ENCODE measurements at places on chromosomes 1 and 21.
A peak's percentile ranks its signal among the peaks of the same experiment; 100 is the strongest.

GRCh38 chr1:232340446-232340845 lies 289.5 kb downstream of the SIPA1L2 start:
- DNase-seq = no peak

DNA sequence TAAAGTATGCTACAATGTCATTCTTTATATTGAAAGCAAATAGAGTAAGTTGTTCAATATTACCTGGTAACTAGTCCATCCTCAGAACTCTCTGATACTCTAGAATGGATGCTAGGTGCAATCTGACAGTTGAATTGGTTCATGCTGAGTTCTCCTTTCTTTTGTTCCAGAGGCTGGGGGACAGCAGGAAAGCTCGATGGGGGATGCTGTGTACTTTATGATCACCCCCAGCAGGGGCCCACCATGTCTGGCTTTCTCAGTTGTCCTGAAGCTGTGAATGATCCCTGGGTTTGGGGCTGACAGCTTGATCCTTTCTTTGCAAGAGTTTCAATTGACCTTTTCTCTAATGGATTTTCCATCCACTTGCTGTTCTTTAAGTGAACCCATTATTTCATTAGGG lies 22.5 kb downstream of the FMN2 start:
- DNase-seq = no peak

GRCh38 chr1:212968368-212968863 lies 18.1 kb downstream of the VASH2 start:
- no peak for DNase-seq

GRCh38 chr1:160657250-160657781 lies 10.5 kb upstream of the SLAMF1 start:
- no peak for DNase-seq

GRCh38 chr1:92851729-92852128 lies 19.9 kb downstream of the RPL5 start:
- DNase-seq = no peak

- DNase-seq = no peak
Observed at GRCh38 chr1:95984798-95985374, 736.7 kb upstream of the PTBP2 start.

DNA sequence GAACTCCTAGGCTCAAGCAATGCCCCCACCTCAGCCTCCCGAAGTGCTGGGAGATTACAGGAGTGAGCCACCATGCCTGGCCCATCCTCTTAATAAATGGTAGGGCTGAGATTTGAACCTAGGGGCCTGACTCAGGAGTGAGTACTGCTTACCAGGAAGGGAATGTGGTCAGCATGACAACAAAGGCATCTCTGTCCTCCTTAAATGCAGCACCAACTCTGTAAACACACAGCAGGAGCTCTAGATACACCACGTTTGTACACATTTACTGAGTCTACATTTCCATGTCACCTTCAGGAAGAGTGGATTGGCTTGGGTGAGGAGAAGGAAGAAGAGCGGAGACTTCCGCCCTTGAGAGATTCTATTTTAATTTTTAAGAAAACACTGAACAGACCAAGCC lies 38.5 kb downstream of the HIVEP3 start:
- DNase-seq = peak; percentile 64

- DNase-seq = no peak
Observed at GRCh38 chr21:33377221-33377920, 25.8 kb upstream of the IFNGR2 start.

GRCh38 chr1:173562813-173563212 lies 40.1 kb downstream of the SLC9C2 start:
- DNase-seq = no peak

DNA sequence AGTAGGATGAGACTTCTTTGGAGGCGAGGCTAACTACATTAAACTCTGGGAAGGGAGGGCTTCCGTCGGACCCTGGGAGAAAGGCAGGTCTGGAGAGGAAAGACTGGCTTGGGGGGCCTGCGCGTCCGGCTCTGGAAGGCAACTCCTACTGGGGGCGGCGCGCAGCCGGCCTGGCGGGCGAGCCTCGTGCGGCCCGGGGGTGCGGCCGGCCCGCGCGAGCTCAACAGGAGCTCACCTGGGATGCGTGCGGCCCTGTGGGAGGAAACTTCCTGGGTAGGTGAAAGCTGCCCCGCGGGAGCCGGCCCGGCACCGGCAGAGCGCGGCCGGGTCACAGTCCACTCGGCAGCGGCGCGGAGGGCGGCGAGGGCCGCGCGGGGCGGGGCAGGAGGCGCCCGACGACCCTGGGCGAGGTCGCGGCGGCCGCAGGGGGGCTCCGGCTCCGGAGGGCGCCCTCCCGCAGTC lies 449 bp downstream of the EPS15 start:
- DNase-seq = peak; percentile 21

GRCh38 chr1:22733643-22734042 lies 23.0 kb downstream of the EPHB2 start:
- DNase-seq = no peak

DNA sequence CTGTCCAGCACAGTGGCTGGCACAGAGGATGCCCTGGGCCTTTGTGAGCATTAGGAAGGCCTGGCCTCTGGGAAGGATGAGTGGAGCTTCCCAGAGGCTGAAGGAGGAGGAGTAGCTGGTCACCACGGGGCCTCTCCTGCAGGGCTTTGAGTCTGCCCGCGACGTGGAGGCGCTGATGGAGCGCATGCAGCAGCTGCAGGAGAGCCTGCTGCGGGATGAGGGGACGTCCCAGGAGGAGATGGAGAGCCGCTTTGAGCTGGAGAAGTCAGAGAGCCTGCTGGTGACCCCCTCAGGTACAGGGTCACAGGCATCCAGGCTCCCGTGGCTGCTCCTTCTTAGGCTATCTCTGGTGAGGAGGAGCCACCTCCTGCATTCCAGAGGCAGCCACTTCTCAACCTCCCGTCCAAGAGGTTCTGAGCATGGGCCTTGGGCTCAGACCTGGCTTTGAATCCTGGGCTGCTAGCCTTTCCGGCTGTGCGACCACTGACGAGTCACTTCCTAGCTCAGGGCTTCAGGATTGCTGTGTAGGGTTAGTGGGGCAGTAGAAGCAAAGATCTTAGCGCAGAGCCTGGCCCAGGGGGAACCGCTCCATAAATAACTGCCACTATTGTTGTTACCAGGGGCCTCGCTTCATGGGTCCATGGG lies 14.0 kb downstream of the SESN2 start:
- no peak for DNase-seq

DNA sequence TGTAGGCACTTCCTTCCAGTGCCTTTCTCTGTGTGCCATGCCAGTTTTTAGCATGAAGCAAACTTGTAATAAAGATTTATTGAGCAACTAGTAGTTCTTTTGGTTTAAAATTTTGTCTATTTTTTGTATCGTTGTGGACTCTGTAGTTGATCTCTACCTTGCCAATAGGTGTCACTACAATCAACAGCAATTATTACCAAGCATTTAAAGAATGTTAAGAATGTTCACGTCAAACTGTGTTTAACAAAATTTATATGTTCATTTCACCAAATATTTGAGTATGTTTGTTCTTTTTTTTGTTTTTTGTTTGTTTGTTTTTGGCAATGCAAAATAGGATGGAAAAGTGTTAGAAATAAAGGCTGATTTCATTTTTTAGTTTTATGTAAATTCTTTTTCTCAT lies 208.1 kb downstream of the PATJ start:
- no peak for DNase-seq

GRCh38 chr1:202010180-202011015 lies at the start of gene ELF3:
TSS of gene ELF3 (plus strand) at chr1:202010587. CDS start at chr1:202011137, 550 bp downstream.
- DNase-seq = no peak

DNA sequence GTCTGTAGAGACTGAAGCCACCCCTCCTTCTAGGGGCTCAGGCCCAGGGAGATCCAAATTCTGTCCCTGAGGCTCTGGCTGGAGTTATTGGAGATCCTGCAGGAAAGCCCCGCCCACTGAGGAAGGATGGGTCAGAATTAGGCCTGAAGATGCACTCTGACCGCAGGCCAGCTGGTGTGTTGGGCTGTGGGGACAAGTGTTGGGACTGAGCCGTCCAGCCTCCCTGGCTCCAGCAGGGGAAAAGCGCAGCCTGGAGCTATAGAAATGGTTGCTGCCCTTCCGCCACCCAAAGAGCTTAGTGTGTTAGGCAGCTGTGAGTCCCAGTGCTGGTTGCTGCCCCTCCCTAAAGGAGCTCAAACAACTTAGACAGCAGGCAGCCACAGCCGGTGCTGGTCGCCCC lies 33.0 kb upstream of the PRRX1 start:
- no peak for DNase-seq

DNA sequence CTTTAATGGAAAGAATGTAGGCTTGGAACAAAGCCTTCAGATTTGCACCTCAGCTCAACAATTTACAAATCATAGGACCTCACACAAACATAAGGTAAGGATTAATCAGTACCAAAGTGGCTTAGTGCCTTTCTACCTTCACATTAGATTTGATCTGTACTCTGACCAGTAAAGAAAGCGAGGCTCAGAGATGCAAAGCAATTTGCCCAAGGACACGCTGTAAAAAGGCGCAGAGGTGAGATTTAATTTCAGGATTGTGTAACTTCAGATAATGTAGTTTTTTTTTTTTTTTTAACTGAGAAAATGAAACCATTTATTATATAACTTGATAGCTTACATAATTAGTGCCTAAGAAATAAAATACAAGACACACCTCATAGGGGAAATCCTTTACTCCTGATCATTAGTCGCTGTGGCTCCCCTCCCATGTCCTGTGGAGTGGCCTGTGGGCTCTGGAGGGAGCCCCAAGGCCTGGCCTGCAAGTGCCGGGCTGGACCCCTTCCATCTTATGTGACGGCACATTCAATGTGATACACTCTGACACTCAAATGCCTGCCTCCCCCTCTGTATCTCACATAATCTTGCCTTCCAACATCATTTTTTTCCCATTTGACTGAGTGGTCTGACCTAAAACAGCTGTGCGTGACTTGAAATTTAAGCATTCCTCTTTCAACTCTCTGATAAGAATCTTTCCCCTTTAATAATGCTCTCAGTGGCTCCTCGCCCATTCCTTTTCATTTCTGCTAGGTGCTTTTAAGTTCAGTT lies 426.5 kb upstream of the DAB1 start:
- DNase-seq = no peak

GRCh38 chr21:41045534-41046268 lies 122.3 kb upstream of the BACE2 start:
- DNase-seq = peak; percentile 14

- DNase-seq = peak; percentile 44
Observed at GRCh38 chr1:222829868-222830267, 15.0 kb downstream of the DISP1 start.

DNA sequence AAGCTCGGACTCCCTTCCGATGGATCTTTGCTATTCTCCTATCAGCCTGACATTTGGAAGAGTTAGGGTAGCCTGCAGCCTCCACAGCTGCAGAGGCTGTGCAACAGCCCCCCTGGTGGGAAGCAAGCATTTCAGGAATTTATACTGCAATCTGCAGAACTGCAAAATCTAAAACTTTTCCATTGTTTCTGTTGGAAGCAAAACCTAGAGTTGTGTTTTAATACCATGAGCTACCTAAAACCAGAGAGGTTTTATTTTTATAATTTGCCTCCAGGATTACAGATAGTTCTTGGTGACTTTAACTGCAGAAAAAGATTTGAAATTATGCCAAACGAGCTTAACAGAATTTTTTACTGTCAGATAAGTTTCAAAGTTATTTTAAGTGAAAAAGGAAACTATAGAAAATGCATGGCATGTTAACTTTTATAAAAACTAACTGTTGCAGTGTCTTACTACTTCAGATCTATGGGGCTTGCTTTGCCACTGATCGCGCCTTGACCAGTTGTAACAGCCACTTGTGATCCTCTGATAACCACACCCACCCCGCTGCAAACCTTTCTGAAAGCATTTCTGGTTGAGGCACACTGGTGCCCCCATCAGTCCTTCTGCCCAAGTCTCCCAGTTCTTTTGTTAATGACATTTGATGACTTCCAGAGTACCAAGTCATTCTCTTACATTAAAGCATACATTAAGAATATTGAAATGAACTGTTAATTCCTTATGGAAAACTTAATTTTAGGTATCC lies 64.8 kb downstream of the PRDM2 start:
- no peak for DNase-seq

DNA sequence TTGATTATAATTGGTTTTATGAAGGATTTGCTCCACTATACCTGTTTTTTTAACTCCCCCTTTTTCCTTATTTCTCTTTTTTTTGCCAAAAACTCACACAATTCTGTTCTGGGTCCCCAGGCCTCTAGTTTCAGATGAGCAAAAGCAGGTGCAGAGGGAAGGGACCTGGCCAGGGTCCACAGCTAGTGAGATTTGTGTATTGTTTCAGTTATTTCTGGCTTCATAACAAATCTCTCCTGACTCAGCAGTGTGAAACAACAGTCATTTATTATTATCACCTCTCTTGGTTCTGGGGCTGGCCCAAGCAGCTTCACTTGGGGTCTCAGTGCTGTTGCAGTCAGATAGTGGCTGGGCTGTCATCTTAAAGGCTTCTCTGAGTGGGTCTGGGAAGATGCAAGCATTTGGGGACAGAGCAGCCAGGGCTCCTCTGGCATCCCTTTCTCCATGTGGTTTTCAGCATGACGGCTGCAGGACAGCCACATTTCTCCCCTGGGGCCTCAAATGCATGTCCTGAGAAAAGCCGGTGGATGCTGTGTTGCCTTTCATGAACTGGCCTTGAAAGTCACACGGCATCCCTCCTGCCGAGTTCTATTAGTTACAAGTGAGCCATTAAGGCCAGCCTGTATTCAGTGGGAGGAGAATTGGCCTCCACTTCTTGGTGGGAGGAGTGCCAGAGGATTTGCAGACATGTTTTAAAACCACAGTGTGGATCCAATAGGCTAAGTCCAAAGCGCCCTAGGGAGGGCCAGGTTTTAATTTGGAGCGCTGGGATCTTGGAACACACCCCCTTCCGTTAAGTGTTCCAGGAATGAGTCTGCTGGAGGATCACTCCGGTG lies 137.1 kb downstream of the CAMTA1 start:
- DNase-seq = peak; percentile 6

GRCh38 chr1:28313702-28314546 lies 14.9 kb upstream of the MED18 start:
- peak; percentile 43 for DNase-seq

GRCh38 chr1:216596281-216596862 lies 126.9 kb downstream of the ESRRG start:
- no peak for DNase-seq

GRCh38 chr1:27594564-27595510 lies 9.1 kb downstream of the AHDC1 start:
- no peak for DNase-seq

GRCh38 chr1:197685785-197686184 lies 89.5 kb downstream of the DENND1B start:
- no peak for DNase-seq

GRCh38 chr1:41356752-41357151 lies 4.5 kb upstream of the FOXO6 start:
- no peak for DNase-seq

DNA sequence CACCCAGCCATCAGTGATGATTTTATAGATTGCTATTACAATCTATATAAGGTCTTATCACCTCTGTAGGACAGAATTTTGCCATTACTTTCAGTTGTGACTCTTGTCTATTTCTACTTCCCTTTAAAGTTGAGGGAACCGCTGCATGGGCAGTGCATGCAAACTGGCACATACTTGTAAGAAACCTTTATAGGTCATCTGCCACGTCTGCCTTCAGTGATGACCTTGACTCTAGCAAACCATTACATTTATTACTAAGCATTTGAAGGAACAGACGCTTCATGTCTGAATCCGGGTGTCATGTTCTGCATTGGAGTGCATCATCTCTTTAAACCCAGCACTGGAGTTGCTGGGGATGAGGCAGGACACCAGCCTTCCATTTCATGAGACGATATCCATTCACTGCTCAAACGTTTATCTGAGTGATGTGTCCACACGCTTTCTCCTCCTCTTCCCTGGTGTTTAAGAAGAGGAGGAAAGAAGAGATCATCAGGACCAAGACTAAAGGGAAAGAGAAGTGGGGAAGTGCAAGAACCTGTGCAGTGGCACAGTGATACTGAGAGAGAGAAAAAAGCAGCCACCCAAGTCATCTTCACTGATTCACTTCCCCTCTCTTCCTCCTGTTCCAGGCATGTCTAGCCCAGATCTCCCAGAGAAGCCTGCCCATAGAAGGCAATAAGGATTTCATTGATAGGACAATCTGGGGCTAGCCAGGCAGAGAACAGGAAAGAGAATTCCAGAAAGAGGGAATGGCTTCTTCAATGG lies 14.1 kb downstream of the CCSAP start:
- no peak for DNase-seq
